Stimulated activated CD4-positive, alpha-beta T cell treated with anti-CD3 and anti-CD28 coated beads, Interleukin-15, amount 100 ng/mL, for 48 hours (primary cell): ENCODE measurements at places on chromosomes 1 and 21.

- DNase-seq = no peak
Measured at GRCh38 chr1:179745743-179746142, 2.7 kb downstream of the FAM163A start.

DNA sequence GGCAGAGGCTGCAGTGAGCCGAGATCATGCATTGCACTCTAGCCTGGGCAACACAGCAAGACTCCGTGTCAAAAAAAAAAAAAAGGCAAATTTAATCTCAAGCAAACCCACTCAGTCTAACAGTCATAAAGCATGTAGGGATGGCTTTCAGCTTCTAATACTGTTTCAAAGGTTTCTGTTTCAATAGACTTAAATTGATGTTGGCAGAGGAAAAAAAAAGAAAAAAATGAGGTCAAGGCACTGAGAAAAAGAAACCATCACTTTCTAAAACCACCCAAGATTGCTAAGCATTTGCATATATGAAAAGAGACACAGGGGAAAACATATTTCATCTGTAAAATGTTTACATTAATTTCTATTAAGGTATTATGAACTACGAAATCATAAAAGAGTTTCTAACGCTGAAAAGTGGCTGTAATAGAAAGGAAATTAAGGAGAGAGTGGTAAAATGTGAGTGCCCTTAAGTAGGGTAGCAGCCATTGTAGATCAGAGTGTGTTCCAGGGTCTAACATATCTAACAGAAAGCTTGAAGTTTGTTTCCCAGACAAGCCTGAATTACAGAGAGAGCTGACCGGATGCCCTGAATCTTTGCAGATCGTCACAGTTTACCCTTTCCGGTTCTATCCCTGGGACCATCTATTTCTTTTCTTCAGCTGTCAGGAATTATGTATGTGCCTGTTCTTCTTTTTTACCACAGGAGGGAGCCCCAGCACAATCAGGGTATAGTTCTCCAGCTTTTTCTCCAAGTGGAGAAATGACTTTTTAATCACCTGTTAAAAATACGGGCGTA is 70.0 kb downstream of the PLD5 start:
- no peak for DNase-seq

DNA sequence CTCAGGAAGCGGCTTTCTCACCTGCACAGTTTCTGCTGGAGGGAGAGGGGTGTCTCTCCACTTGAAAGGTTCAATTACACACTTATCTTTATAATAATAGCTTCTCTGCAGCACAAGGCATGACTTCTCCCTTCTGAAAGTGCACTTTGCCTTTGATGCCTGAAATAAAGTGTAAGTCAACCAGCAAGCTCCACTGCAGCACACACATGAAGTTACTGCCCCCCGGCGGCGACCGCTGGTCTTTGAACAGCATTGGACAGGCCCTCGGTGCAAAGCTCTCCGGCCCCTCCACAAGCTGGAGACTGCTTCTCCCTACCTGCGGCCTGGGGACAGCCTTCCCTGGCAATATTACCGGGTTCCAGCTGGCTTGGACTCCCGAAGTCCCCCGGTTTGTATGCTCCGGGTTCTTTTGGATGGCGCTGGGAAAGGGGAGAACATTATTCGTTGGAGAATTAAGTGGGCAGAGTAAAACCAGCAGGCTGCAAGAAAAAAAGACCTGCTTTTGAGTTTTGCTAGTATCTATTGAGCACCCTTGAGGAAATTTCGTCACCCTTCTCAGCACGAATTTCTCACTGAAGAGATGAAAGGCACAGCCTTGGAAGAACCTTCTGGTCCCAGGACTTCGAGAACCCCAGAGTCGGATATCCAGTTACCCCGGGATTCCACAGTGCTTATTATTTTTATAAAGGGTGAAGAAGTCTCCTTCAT is 11.8 kb downstream of the RCAN1 start:
- DNase-seq = peak; percentile 52

DNA sequence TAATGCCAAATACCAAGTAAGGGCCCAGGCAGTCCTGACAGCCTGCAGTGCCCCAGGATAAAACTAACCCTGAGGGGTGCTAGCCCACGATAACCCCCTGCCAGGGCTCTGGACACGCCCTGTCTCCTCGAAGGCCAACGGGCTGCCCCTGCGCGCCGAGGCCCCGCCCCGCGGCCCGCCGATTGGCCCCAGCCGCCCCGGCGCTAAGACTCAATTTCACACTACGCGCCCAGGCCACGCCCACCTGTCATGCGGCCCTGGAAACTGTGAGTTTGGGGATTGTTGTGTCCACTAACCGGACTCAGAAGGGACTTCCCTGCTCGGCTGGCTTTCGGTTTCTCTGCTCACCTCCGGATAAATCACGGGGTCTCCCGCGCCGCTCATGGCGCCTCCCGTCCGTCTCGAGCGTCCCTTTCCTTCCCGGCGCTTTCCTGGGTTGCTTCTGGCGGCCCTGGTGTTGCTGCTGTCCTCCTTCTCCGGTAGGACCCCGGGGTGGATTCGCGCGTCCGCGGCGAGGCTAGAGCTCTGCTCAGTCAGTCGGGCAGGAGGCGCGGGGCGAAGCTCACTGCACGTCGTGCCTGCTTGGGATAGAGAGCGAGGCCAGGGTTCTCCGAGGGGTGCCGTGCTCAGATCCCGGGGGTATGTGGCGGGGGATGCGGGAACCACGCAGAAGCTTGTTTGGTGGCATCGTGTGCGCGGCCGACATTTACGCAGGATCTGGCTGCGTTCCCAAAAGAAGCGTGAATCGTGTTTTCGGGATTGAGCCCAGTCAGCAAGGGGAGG is at the start of gene CR1L:
Gene CR1L (plus strand): TSS at position 282 of the 783 bp plus-strand sequence. CDS start 101 bp downstream, at position 383.
- DNase-seq = peak; percentile 74

DNA sequence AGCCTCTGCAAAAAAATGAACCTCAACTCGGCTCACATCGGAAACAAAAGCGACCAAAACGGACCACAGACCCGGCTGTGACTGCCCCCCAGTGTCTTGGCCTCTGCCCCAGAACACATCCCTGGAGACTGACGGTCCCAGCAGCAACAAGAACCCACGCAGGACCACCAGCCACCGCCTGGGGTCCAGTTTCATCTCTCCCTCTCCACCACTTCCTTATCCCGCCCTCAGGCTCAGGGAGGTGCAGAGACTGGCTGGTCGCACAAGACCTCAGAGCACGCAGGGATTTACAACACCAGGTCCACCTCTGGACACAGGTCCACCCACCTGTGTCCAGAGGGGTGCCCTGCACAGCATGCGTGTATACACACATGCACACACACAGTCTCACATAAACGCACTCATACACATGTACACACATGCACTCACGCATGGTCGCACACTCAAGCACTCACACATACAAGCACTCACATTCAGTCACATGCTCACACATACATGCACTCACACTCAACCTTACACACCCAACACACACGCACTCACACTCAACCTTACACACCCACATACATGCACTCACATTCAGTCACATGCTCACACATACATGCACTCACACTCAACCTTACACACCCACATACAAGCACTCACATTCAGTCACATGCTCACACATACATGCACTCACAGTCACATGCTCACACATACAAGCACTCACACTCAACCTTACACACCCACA is 18.6 kb upstream of the TMEM52 start:
- DNase-seq = no peak

DNA sequence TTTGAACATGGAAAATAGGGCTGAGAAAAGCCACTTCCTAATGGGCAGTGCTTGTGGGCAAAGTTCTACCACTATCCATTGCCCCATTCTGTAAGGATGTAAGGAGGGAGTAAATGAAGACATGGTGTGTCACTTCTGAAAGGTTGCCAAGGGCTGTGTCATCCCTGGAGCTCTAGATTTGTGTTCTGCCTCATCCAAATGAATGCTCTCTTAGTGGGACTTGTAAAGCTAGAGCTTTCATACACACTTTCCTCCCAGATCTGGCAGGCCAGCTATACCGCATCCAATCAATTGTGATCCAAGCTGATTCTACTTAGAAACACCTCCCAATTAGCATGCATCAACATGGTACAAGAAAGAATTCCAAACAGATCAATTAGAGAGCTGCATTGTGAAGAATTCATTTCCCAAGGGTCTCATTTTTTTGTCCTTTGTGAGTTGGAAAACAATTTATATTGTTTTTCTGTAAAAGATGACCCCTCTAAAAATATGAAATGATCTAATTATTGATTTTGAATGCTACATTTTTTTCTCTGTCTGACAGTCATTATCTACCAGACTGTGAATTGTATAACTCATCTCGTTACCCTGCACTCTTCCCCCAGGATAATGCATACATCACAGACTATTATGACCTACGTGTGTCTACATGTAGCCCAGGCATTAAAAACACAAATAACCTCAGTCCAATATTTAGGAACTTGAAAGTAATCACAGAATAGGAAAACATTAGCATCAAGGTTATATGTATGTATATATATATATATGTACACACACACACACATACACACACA is 117.1 kb upstream of the DUSP10 start:
- no peak for DNase-seq

- DNase-seq = no peak
Measured at GRCh38 chr21:46205766-46206162, 21.5 kb upstream of the SPATC1L start.

DNA sequence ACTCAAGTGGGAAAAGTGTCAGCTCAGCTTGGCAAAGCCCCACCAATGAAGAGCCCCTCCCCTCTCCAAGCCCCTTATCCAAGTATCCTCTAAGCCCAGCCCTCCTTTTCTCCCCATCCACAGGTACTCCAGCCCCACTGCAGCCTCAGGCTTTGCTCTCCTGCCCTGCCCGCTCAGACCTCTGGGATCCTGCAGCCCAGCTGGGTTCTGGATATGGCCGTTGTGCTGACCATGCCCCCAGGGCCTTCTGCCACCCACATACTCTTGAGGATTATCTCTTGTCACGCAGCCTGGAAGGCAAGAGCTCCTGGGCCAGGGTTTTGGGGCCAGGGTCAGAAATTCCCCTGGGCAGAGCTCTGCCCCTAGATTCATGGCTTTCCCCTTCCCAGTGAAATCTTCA is 4.7 kb downstream of the SHISA4 start:
- DNase-seq = no peak

DNA sequence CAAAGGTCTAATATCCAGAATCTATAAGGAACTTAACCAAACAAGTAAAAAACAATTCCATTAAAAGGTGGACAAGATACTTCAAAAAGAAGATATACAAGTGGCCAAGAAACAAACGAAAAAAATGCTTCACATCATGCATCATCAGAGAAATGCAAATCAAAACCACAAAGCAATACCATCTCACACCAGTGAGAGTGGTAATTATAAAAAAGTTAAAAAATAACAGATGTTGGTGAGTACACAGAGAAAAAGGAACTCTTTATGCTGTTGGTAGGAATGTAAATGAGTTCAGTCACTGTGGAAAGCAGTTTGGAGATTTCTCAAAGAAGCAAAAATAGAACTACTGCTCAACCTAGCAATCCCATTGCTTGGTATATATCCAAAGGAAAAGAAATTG is 218.6 kb downstream of the SLC44A5 start:
- no peak for DNase-seq

- DNase-seq = no peak
Measured at GRCh38 chr1:115557715-115558114, 84.1 kb upstream of the VANGL1 start.

GRCh38 chr1:115012006-115012405 is 17.6 kb upstream of the TSHB start:
- no peak for DNase-seq

DNA sequence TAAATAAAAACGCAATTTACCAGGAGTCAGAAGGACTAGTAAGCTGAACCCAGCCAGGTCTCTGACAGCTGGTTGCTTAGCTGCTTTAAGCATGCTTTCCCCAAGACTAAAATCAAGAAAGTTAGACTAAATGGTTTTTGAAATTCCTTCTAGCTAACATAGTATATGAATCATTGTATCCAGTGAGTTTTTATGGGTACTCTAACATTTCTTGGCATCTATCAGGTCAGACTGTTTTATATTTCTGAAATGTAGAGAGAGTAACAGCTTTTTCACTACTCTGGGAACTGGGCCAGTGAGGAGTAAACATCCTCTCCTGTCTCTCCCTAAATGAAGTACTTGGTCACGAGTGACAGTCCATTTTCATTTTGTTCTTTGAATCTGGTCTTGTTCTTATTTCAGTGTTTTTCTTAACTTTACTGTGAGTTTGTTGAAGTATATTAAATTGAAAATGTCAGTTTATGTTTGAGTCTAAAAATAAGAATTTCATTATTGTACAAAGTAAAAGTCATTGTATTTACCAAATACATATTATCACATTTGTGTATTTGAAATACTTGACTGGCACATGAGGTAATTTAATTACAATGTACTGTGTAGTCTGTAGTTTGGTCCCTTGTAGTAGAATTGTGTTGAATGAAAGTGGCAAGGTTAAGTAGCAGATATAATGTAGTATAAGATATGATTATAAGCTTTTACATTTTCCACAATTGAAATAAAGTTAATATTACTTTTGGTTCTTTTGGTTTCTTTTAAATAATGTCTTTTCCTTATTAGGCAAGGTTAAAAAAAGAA is 47.6 kb downstream of the PKN2 start:
- DNase-seq = no peak

- no peak for DNase-seq
Measured at GRCh38 chr1:65527190-65527589, 106.7 kb downstream of the LEPR start.
